ENCODE measurements at places on chromosomes 3 and 15.

GRCh38 chr3:66035763-66036477, 2.8 kb downstream of the MAGI1 start:
- no peak for DNase-seq

DNA sequence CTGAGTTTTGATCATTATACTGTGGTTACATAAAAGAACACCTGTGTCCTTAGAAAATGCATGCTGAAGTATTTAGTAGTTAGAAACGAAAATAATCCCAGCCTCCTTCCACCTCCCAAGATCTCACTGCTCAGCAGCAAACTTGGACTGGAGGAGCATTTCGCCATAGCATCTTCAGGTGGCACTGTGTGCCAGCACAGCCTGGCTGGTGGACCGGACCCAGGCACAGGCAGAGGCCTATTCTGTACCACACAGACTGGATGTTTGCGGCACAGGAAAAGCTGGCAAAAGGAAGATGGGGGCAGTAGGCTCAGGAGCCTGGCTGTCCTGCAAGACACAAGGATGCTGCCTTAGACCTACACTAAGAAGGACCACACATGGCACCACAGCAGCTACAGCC, 10.2 kb downstream of the STIMATE start:
- no peak for DNase-seq

DNA sequence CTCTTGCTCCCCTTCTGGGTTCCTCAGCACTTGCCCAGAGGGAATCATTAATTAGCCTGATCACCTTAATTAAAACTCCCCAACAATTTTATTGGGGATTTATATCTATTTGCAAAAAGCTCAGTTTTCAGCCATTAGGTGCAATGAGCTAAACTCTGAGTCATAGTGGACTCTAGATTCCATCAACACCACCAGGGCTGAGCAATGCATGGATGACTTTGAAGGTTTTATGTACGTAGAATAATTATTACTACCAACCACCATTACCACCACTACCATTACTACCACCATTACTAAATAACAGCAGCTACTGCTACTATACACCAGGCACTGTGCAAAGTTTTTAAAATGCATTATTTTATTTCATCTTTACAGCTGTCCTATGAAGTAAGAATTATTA, 81.2 kb downstream of the ZNF621 start:
- no peak for DNase-seq

DNA sequence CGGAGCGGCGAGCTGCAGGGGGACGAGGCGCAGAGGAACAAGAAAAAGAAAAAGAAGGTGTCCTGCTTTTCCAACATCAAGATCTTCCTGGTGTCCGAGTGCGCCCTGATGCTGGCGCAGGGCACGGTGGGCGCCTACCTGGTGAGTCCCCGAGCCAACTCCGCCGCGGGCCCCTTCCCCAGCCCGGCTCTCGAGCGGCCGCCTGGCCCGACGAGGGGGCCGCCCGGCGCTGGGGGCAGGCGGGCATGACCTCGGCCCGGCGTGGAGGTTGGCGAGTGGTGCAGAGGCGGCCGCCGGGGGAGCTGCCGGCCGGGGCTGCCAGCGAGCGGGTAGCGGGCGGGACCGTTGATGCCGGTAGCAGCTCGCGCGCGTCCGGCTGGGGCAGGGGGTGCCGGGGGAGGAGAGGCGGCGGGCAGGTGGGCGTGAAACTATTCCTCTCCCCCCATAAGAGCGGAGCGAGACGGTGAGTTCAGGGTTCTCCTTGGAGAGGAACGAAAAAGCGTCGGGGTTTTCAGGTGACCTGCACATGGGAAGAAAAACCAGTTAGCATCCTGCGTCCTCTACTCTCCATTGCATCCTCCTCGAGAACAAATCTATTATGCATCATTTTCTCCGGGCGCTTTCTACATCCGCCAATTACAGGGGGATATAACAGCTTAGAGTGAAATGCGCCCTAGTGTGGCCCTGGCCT, 585 bp downstream of the SLCO3A1 start:
- DNase-seq = no peak

DNA sequence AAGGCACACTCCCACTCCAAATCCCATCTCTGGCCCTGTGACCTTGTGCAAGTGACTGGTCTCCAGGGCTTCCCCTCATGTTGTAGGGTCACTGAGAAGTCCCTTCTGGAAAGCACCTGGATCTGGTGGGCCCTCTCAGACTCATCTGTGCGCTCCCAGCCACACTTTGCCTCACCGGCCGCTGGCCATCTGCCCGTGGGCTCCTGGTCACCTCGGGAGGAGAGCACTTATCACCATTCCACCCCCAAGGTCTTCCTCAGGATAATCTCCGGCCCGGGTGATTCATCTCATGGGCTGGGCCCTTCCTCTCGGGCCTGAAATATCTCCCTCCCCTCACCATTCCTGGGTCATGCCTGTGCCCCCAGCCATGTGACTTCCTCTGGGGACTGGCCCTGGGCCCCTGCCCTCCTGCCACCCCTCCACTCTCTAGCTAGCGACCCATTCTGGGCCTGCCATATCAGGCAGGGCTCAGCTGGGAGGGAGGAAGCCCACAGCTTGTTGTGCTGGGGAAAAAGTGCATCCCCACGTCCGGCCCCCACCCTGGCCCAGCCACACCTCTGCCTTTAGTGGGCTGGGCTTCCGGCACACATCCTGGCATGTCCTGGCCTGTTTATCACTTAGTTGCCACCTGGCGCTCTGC, 10.6 kb upstream of the WNT7A start:
- DNase-seq = no peak

- DNase-seq = no peak
Observed at GRCh38 chr3:100681496-100681895, 27.8 kb upstream of the TFG start.

DNA sequence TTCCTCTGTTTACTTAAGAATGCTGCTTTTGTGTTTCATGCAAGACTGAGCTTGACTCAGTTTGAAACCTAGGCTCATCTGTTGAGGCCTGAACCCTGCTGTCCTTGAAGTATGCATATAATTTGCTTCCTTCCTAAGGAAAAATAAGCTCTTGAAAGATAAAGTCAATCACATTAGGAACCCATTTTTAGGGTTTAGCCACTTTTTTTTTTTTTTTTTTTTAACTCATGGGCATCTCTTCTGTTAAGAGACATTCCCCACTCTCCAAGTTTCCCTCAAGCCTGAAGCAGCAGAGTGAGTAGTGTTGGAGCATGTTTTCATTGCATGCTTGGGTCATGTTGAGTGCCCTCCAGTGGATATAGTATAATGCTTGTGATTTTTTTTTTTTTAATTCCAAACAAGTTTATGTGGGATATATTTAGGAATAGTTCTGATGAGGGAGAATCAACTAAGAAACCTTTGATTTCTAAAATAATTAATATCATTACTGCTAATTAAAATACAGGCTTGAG, 3.6 kb downstream of the CTNNB1 start:
- no peak for DNase-seq

DNA sequence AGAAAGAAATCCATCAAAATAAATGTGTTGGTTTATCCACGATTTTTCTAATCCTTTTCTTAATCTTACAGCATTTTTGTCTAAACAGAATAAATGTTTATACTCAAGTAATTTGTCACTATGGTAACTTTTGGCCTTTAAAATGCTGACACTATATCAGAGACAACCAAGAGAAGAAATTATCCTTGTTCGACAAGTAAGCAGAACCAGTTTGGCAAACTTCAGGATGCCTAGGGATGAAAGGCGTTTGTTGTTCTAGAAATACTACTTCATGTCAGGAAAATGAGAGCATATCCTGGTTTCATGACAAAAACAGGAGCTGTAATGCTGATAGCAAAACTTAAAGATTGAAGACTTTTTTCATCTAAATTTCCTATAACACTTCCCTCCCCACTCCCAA, 308.0 kb upstream of the ATP11B start:
- peak; percentile 23 for DNase-seq

DNA sequence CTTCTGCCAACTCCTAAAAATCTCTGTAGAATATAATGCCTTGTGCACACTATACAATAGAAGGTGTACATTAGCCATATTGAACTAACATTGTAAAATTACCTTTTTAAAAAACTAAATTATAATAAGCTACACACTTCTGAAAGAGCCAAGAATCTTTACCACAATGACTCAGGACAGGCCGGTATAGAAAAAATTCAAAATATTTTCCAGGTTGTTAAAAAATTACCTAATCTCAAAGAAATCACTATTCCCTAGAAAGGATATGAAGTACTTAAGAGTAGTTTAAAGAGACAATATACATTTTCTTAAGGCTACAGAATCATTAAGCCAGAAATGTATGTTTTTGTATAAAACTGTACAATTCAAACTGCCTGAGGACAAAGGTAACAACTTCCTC, 48.5 kb downstream of the TJP1 start:
- DNase-seq = no peak

GRCh38 chr3:194310060-194310835, 40.9 kb downstream of the CPN2 start:
- no peak for DNase-seq

DNA sequence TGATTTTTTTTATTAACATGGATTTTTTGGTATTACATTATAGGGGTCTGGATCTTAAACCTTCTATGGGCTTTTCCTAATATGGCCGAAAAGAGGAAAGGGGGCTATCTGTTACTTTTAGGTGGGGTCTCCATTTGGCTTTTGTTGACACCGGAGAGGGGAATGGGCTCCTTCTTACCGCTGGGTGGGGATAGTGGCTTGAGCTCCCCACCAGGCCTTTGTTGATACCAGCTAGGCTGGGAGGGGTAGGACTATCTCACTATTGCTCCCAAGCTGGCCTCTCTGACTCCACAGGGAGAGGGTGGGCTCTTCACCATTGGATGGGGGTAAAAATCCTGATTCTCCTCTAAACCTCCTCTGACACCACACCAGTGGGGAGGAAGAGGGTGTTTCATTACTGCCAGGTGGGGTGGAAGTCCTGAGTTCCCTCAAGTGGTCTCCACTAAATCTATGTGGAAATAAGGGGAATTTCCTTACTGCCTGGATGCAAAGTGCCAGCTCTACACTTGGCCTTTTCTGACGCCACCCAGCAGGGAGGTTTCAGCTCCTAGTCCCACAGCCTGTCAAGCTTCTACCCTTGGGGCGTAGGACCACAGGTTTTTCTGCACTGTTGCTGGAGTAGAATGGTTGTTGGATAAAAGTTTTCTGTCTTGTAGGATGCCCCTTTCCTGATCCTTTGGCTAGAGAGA, 572.3 kb downstream of the MAGI1 start:
- no peak for DNase-seq

- DNase-seq = no peak
Observed at GRCh38 chr15:85986741-85987140, 92.9 kb upstream of the AGBL1 start.

GRCh38 chr15:59550956-59551355, 60.6 kb upstream of the GCNT3 start:
- DNase-seq = no peak

GRCh38 chr3:60651799-60652198, 599.5 kb downstream of the FHIT start:
- DNase-seq = no peak

DNA sequence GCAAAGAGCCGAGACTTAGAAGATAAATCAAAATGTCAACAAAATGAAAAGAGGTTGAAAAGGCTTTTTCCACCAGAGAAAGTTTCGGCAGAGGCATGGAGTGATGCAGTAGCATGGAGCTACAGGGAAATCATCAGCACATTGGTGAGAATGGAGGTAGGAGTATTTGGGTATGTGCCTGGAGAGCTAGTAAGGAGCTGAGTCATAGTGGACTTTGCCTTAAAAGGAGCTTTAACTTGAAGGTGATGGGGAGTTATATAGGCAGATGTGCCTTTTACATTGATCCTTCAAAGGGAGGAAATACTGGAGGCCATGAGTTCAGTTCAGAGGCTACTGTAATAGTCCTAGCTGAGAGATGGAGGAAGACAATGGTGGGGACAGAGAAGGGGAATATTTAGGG, 44.3 kb downstream of the IL5RA start:
- no peak for DNase-seq

DNA sequence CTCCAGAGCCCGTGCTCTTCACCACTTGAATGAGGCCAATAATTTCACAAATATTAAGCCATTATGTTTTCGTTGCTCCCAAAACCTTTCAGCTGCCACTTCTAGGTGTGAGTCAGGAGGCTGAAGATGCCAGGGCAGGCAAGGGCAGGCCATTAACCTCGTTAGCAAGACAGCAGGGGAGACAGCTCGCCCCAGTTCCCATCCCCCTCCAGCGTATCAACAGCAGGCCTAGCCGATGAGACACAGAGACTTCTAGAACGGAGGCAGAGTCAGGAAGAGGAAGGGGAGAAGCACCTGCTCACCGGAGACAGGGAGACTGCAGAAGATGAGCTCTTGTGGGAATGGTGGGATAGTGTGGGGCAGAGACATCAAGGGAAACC, 28.0 kb upstream of the PLA2G4E start:
- no peak for DNase-seq

DNA sequence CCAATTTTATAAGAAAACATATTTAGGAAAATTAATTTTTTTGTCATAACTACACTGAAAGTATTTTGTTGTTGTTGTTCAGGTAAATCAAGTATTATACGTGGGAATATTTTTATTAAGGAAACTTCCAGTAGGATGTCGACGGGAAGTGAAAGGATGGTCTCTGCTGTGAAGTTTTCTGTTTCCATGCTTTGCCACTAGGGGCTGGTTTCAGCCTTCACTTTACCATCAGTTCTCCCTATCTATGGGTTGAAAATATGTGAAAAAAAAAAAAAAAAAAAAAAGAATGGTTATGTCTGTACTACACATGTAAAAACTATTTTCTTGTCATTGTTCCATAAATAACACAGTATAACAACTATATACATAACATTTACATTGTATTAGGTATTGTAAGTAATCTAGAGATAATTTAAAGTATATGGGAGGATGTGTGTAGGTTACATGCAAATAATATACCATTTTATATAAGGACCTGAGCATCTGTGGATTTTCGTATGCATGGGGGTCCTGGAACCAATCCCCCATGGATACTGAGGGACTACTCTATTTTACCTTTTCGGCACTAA, 136.7 kb downstream of the SMAD6 start:
- DNase-seq = no peak

- DNase-seq = no peak
Observed at GRCh38 chr3:70775257-70775656, 462.8 kb upstream of the MDFIC2 start.

- DNase-seq = no peak
Observed at GRCh38 chr3:35492841-35493240, 146.5 kb upstream of the ARPP21 start.

- no peak for DNase-seq
Observed at GRCh38 chr3:133570139-133570936, 3.1 kb upstream of the CDV3 start.

DNA sequence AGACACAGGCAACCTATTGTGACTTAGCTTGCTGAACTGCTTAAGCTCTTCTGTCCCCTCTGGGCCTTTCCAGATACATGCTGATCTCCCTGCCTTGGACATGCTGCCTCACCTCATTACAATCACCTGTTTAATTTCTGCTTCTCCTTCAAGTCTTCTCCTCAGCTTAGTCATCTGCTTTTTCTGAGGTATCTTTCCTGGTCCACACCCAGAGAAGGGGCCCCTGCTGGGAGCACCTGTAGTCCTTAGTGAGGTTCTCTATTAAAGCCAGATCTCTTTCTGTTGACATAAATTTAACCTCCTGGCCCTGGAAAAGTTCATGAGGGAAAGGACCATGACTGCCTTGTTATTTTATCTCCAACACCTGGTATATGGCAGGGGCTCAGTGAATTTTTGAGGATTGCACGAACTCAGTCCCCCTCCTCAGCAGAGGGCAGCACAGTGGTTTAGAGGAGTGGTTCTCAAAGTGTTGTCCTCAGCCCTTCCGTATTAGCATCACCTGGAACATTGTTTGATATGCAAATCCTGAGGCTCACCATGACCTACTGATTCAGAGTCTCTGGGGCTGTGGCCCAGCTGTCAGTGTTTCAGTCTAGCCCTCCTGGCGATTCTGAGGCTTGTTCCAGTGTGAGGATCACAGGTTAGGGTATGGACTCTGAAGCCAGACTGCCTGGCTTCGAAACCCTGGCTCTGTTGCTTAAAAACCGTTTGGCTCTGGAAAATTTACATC, 12.7 kb downstream of the COL6A6 start:
- DNase-seq = no peak

- no peak for DNase-seq
Observed at GRCh38 chr15:65344914-65345275, 32.9 kb downstream of the IGDCC3 start.
